ENCODE measurements at places on chromosomes 1 and 21.
A peak's percentile ranks its signal among the peaks of the same experiment; 100 is the strongest.

GRCh38 chr1:27127419-27127818 lies 27.5 kb downstream of the SLC9A1 start:
- no peak for DNase-seq

- DNase-seq, result no peak
Observed at GRCh38 chr1:173253046-173253445, 45.9 kb upstream of the TNFSF4 start.

DNA sequence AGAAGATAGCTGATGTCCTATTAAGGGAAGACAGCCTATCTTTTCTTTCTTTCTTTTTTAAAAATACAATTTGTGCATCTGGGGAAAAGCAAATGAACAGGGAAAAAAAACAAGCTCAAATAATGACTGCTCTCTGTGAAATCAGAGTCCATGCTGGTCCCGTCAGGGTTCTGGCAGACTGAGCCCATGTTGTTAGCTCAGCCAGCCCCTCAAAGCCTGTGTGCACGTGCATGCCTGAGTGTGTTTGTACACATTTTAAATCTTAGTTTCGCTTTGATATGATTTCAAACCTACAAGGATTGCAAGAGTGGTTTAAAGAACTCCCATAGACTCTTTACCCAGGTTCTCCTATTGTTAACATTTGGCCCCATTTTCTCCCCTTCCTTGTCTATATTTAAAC lies 231.8 kb upstream of the GREM2 start:
- DNase-seq, result no peak

DNA sequence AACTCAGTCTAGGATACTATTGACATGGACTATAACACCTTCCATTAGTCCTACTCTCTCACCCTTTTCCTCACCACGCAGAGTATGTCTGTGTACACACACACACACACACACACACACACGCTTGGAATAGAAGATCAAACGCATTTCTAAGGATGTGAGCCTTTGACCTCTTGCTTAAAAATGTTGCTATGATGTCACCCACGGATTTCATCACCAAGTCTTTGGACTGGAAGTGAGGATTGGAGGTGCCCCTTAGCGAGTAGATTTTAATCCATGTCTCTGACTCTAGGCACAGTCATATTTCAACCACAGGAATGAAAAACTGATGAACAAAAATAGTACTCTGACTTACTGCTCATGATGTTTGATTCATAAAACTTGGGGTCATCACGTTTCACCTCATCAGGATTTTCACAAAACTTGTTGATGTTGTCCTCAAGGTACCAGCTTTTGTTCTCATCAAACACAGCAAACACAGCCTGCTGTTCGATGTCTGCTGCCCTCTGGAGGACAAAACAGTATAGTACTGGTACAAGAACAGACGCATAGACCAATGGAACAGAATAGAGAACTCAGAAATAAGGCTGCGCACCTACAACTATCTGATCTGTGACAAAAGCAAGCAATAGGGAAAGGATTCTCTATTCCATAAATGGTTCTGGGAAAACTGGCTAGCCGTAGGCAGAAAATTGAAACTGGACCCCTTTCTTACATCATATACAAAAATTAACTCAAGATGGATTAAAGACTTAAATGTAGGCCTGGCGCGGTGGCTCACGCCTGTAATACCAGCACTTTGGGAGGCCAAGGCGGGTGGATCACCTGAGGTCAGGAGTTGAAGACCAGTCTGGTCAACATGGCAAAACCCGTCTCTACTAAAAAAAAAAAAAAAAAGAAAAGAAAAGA lies 39.9 kb downstream of the F5 start:
- peak; percentile 85 for DNase-seq

GRCh38 chr1:207152792-207153468 lies 48.9 kb downstream of the C4BPA start:
- no peak for DNase-seq

GRCh38 chr1:221327954-221328353 lies 413.9 kb downstream of the DUSP10 start:
- DNase-seq, result peak; percentile 100

Measured in NCI-H69 (cell line).